ENCODE measurements at places on chromosomes 5 and 9.

DNA sequence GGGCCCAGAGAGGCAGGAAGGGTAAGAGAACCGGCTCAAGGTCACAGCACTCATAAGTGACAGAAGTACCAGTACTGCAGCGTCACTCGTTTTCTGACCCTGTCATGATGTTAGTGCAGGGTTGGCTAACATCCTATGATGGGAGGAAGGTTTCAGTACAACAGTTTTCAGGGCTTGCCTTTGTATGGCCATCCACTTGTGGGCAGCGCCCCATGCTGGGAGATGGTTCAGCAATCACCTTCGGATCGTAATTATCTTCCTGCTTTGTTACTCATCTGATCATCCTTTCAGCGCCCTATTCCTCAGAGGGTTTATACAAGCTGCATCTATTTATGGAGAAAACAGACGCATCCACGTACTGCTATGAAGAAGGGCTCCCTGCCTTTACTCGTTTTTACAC, 2.4 kb downstream of the MAP1B start:
- DNase-seq = peak; percentile 78

GRCh38 chr5:120677481-120677880, 213.4 kb downstream of the PRR16 start:
- DNase-seq = no peak

GRCh38 chr5:173981185-173981761, 7.7 kb upstream of the C5orf47 start:
- no peak for DNase-seq

DNA sequence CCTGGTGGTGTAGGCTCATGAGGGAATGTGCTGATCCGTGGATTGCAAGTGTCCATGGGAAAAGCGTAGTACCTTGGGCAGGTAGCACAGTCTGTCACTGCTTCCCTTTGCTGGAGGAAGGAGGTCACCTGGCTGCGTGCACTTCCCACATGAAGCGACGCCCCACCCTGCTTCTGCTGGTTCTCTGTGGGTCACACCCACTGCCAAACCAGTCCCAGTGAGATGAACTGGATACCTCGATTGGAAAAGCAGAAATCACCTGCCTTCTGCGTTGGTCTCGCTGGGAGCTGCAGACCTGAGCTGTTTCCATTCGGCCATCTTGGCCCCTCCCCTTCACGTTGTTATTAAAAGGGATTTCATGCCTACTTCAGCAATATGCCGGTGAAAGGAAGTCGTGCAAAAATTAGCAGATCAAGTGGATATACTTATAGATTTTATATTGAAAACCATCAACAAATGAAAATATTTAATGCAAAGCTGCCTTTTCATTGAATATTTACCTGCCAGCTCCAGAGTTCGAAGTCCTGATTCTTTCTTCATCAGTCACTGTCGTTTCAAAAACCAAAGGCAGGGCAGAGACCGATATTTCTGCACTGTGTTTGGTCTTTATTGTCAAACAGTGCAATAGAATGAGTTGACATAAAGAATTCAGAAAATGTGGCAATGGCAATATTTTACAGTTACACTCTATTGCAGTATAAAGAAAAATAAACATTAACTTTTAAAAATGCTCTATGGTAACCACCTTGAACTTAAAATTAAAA, 123.2 kb downstream of the JAKMIP2 start:
- DNase-seq = no peak

- DNase-seq = no peak
These were observed 47.5 kb downstream of the COL27A1 start for GRCh38 chr9:114202849-114203248.

- DNase-seq = no peak
These were observed 574.5 kb upstream of the ARRDC3 start for GRCh38 chr5:91957666-91958065.

DNA sequence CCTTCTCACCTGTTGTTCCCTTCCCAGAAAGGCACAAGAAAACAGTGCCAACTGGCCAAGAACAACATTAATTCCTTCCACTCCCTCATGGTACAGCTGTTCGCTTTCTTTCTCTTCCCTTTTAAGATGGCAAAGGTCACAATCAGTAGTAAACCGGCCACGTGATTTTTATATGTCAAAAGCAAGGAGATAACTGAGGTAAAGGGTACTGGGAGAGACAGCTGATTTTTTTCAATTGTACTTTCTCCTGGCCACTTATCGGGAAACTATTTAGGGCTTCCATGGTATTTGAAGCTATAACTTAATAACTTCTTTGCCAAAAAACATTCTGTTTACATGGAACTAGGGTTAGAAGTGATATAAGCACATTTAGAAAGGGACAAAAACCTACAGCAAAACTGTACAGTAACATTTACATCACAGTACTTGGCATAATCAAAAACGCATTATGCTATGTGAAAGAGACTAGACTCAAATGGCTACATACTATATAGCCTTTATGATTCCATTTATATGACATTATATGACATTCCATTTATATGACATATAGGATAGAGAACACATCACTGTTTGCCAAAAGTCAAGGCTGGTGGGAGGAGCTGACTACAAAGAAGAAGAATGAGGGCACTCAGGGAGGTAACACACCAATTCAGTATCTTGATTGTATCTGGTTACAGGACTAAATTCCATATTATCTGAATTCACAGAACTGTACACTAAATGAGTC, 24.8 kb downstream of the PLPP1 start:
- no peak for DNase-seq

DNA sequence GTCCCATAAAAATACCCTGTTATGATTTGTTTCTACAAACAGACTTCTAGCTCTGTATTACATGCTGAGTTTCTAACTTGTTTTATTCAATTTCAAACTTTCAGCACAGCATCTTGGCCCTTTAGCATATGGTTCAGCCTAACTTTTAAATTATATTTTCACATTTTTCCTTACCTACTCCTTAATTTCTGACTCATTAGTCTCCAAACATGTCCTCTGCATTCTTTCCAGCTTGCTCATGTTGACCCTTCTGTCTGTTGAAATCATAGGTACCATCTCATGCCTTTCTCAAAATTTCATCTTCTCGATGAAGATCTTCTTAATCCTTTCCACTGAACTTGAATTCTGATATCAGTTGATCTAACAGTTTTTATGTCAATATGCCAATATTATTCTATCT, 200.9 kb upstream of the RIOK2 start:
- no peak for DNase-seq
